ENCODE measurements at places on chromosomes 3 and 15.

DNA sequence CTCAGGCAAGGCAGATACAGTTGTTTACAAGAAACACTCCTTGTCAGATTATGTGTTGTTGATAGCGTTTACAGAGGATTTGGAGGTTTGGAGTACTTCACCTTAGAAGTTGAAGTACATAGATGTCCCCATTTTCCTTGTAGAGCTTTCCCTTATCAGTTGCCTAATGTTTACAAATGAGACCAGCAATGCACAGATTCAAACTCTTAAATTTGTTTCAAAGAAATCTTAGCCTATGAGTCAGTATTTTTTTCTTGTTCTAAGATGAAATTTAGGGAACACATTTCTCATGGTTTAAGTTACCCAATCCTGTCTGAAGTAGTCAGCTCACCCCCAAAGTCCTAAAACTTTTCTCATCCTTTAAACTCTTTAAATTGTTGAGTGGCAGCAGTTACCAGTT, 6.3 kb upstream of the EIF5A2 start:
- no peak for DNase-seq

GRCh38 chr3:150351398-150351797, 56.7 kb upstream of the TSC22D2 start:
- no peak for DNase-seq

- no peak for DNase-seq
Observed at GRCh38 chr15:65369651-65370050, 8.2 kb downstream of the IGDCC3 start.

- DNase-seq, result no peak
Observed at GRCh38 chr3:49476563-49476962, 6.5 kb downstream of the DAG1 start.

DNA sequence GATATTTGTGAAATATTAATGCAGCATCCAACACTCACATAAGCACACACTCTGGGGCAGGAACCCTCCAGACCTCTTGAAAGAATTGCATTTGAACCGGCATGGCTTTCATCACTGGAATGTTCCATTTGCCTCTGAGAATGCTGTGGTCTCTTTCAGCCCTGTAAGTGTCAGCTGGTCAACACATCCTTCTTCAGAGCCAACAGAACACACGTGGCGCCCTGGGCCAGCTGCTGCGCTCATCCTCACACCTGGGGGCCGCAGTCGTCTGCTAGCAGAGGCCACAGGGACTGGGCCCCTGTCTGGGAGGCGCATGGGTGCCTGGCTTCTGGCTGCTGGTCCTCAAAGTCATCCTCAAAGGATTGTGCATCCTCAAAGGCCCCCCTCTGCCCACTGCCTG, 71.4 kb upstream of the HERC1 start:
- DNase-seq, result no peak

DNA sequence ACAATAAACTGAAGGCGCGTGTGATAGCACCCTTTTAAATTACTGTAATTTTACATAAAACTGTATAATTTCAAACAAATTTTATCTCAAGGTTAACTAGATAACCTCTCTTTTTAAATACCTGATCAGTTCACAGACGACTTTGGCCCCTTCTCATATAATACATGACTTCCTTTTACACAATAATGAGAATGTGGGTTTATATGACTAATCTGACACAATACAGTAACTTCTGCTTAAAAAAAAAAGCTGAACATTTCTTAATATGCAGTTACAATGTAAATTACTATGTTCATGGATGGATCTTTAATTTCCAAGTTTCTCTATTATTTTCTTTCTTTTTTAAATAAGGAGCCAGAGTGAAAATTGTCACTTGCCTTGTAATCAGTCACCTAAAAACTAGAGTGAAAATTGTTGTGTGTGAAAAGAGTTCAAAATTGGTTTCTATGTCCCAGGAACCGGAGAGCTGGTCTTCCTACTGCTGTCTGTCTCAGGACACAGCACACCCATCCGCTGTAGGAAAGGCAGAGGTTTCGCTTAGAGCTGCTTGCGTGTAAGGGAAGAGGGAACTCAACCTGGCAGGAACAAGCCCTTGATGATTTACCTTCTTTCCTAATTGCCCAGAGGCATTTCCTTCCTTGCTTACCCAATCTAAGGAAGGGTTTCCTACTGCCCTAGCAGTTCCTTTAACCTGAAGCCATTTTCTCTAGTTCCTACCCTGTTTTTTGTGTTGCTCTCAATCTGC, 33.3 kb downstream of the PLD1 start:
- DNase-seq, result no peak

GRCh38 chr15:37111427-37111717, 11.0 kb upstream of the MEIS2 start:
- no peak for DNase-seq

DNA sequence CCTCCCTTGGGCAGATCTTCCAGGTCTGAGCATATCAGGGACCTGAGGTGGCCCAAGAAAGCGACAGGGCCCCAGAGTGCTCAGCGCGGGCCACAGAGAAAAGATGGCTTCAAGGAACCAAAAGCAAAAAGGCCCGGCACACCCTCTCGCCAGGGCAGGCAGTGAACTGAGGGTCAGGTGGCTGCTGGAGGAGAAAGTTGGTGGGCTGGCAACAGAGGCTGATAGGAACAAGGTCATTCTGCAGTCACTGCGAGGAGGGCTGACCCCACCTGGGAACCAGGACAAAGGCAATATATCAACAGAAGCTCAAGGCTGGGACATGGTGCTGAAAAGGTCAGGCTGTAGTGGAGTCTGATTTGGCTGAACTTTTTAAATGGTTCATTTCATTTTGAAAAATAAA, 2.8 kb upstream of the ACSBG1 start:
- DNase-seq, result no peak

GRCh38 chr3:101065962-101066361, 72.7 kb upstream of the ABI3BP start:
- DNase-seq, result no peak

- DNase-seq, result no peak
Observed at GRCh38 chr15:42344763-42345162, 14.5 kb upstream of the CAPN3 start.

DNA sequence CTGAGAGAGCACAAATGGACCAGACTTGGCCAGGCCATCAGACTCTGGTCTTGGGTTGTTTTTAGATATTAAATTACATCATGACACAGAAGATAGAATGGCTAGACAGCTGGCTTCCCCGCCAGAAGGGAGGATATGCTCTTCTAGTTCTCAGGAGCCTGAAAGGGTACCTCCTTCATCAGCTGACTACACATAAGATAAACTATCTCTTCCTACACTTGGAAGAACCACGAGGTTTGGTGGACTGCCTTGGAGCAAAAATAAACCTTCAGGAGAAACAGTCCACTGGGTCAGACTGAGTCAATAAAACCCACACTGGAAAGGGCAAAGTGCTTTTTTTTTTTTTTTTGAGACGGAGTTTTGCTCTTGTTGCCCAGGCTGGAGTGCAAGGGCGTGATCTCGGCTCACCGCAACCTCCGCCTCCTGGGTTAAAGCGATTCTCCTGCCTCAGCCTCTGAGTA, 26.3 kb upstream of the DYNC1LI1 start:
- no peak for DNase-seq

- DNase-seq, result peak; percentile 38
Observed at GRCh38 chr3:188796122-188796631, 375.6 kb upstream of the TPRG1 start.

- DNase-seq, result peak; percentile 71
Observed at GRCh38 chr15:60916679-60917460, 312.2 kb downstream of the RORA start.

DNA sequence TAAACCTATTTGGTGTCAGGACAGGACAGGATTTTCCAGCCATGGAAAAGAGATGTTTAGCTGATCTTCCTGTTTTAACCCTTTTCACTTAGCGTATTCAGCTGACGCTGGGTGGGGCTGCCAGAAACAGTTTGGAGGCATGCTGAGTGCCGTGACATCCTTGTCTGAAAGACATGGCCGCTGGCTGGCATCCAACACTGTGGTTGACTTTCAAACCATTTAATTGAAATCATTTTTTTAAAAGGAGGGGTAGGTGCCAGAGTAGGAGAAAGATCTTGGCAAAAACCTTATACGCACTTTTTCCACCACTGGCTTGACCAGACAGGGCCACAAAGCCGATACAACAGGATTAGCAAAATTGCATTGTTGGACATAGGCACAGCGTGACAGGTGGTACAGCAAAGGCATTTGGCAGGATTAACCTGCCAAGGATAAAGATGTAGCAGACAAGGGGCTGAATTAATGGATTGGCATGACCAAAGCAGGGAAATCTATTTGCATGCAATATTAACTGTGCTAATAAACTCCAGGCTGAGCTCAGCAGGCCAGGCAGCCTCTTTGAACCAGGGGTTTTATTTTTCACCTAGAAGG, 131.8 kb upstream of the TOPAZ1 start:
- DNase-seq, result no peak

DNA sequence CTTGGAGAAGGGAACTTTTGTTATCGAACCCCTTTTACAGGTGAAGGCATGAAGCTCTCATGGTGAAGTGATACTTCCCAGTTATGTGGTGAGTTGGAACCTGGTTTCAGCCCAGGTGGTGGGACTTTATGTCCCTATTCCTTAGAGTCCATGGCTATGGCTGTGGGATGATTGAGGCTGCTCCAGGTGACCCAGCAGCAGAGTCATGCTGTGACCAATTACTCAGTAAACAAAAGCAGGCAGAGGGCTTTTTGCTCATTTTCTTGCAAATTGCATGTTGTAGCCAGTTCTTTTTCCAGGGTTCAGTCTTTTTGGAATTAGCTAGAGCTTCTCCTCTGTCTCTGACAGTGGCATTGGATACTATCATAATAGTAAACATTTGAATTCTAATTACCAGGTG, 70.7 kb downstream of the CACNA2D3 start:
- DNase-seq, result no peak

- DNase-seq, result no peak
Observed at GRCh38 chr3:122826278-122826677, 31.4 kb downstream of the SLC49A4 start.

GRCh38 chr3:85193565-85193964, 234.8 kb downstream of the CADM2 start:
- no peak for DNase-seq

GRCh38 chr15:42730135-42730534, 6.8 kb downstream of the CDAN1 start:
- no peak for DNase-seq

DNA sequence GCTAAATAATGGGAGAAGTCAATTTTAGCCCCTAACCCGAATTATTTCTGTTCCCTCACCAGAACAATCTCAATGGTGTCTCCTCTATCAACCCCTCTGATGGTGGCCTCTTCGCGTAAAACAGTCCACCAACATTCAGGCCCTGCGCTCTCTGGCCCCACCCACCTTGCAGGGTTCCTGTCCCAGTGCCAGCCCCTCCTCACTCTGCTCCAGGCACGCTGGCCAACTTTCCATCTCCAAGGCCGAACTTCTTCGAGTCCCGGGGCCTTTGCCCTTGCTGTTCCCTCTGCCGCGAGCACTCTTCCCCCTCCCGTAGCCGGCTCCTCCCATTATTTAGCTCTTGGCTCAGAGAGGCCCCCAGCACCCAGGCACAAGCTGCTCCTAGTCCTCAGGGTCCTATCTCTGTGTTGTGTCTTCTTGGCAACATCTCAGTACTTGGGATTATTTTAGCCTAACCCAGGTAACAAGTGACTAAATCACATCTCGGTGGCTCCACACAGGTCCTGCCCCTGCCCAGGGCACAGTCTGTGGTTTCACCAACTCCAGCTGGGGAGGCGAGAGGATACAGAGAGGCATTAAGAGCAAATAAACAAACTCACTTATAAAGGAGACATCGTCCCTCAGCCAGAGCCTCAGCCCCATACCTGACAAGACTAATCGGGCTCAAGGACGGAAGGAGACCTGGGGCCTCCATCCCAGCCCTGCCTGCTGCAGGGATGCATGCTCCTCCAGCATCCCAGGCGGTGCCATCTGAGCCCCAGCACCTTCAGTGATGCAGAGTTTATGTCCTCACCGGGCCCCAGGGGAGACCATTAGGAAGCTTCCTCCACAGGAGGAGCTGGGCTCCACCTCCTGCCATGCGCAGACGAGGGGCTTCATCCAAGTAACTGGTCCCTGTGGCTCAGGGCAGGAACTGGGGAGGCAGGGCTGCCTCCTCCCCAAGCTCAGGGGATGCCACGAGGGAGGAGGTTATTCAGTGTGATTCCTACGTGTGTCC, 19.7 kb upstream of the IQSEC1 start:
- DNase-seq, result no peak

DNA sequence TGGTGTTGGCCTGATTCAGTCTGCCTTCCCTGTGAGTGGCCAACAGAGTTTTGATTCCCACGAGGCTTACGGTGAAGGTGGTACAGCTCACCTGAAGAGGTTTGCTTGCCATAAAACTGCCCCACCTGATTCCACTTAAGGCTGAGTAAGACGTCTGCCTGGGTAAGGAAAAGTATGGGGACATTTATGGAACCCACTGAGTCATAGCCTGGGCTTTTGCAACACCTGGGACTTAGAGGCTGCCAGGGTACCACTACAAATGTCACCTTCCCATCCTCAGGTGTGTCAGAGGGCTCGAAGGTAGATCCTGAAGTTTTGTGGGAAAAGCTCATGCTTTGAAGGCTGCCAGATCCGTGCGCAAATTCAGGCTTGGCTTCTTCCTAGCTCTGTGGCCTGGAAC, 56.9 kb upstream of the SLCO2A1 start:
- no peak for DNase-seq

GRCh38 chr3:128218548-128219257, 65.4 kb downstream of the EEFSEC start:
- no peak for DNase-seq

GRCh38 chr15:92603743-92604470, 51.7 kb downstream of the FAM174B start:
- DNase-seq, result no peak

DNA sequence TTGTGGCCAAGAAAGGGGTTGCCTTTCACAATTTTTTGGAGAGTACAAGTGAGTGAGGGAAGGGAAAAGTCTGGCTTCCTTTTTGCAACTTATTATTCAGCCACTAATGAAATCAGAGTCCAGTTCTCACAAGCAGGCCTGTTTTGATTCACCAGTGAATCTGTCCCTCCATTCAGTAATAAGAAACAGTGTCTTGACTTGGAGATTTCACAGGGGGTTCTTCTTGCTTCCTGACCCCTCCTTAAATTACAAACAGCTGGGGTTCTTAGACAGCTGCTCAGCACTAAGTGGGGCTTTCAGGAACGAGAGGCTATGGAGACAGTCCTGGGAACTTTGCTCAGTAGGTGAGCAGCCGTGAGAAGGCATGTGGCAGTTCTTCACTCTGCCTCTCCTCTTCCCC, 24.5 kb downstream of the SEMA3G start:
- no peak for DNase-seq

- no peak for DNase-seq
Observed at GRCh38 chr3:126959921-126960603, 22.9 kb upstream of the PLXNA1 start.

DNA sequence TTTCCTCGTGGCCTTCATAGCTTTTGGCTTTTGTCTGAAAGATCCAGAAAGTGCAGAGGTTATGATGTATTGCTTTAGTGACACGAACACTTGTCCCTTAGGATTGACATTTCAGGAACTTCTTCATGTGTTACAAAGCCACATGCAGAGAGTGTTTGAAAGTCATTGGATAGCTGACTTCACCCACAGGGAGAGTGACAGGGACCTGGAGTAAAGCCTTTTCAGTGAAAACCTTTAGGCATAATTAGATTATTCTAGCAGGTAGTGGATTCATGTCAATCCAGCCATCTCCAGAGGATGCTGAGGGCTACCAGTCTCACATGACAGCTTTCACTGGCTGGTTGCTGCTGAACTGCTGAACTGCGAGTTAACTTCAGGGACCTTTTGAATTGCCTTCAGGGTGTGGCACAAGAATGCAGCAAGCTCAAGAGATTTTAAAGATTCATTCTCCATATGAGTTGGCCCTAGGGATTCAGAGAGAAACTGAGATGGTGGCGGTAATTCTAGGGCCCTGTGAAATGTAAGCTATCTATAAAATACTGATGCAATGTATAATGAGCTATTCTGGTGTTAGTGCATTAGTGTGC, 267.0 kb upstream of the GOLIM4 start:
- DNase-seq, result no peak

- no peak for DNase-seq
Observed at GRCh38 chr3:188853856-188854771, 317.7 kb upstream of the TPRG1 start.
